ENCODE measurements at places on chromosomes 16 and 17.

- DNase-seq, result no peak
These were observed 1.7 kb downstream of the TXNDC17 start for GRCh38 chr17:6642592-6642991.

- no peak for DNase-seq
These were observed 43.2 kb downstream of the TMEM11 start for GRCh38 chr17:21170809-21171208.

DNA sequence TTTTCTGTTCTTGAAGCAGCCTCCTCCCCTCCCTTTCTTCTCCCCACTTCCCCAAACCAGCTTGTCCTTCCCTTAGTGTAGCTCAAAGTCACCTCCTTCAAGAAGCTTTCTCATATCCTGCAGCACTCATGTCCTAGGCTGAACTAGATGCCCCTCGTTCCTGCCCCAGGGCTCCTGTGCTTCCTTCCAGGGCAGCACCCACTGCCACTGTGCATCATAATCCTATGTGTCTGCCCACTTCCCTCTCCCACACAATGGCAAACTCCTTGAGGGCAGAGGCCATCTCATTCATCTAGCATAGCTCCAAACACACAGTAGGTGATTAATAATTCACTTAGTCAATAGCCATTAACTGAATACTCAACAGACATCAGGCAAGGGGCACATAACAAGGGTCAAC is 6.9 kb upstream of the TMEM132E start:
- DNase-seq, result no peak

- DNase-seq, result no peak
These were observed 3.7 kb downstream of the KRT24 start for GRCh38 chr17:40699853-40700252.

- no peak for DNase-seq
These were observed 7.2 kb upstream of the HSD11B2 start for GRCh38 chr16:67423611-67424260.

- no peak for DNase-seq
These were observed 14.6 kb downstream of the CDH3 start for GRCh38 chr16:68659412-68660358.

DNA sequence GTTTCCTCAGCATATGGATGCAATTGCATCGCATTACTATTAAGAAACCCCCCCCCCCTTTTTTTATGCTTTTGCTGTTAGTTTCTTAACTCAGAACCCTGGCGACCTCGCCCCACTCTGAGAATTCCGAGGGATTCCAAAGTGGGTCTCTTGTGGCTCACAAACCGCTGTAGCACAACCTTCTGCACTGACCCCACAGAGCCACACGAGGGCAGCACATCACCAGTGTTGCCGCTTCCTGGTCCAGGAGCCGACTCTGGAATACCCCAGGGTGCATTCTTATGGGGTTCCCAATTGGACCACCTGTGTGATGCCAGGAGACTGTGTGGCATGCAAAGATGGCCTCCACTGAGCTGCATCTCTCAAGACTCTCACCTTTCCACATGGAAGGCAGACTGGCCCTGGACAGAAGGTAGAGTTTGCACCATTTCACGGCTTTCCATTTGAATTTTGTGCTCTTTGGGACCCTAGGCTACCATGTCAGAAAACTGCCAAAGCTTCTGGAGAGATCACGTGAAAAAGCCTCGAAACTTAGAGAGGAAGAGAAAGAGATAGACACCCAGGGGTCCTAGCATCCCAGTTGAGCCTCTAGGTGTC is 432.7 kb upstream of the ASIC2 start:
- DNase-seq, result peak; percentile 52

- DNase-seq, result peak; percentile 82
These were observed 179.3 kb downstream of the UTP18 start for GRCh38 chr17:51439395-51440229.
